ENCODE measurements at places on chromosomes 5 and 9. TPM values are rescaled to one million over a fixed set of nuclear protein-coding genes. Genes with fewer than 3 reads are reported as not detected.
A peak's percentile ranks its signal among the peaks of the same experiment; 100 is the strongest.

GRCh38 chr9:6428940-6429889 lies 16.2 kb downstream of the UHRF2 start:
- no peak for DNase-seq

- no peak for DNase-seq
Observed at GRCh38 chr5:87541676-87542075, 128.9 kb upstream of the CCNH start.

DNA sequence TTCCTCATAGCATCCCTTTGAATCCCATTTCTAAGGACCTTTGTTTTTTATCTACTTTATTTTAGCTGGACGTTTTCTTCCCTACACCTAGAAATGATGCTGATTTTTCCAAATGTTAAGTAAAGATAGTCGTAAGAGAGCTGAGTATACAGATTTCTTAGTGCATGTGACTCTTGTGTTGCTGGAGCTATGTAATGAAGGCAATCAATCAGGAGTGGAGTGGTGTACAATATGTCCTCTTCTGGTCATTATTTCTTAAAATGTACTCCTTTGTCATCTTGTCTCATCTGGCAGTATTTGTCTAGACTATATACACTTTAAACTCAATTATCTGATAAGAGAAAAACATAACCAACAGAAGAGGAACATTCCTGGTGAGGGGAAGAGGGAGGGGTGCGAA lies 13.5 kb downstream of the GAPT start:
- DNase-seq: no peak

DNA sequence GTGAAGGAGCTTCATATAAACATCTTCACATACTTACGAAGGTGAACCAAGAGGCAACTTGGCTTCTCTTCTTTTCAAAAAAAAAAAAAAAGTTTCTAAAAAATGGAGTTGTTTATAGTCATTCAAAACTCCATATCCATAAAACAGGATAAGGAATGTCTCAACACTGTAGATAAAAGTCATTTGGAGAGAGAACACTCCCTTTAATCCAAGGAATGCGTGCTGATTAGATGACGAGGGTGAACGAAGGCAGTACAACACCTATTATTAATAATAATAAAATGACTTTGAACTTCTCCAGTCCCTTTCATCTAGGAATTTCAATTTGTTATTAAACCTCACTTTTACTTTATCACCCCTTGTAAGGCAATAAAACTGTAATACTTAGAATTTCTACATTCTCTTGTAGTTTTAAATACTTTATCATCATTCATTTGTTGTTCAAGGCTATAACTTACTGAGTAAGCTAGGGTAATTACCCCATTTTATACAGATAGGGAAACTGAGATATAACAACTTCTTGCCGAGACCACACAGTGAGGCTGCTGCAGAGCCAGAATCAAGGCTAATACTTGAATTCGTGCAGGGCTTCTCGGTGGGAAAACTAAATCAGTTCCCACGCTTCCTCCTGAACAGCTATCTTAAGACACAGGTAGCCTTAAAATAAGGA lies 377.1 kb downstream of the EFNA5 start:
- no peak for DNase-seq

GRCh38 chr5:176186107-176186506 lies 52.1 kb upstream of the SIMC1 start:
- no peak for DNase-seq

- DNase-seq: no peak
Observed at GRCh38 chr5:102958481-102959011, 161.4 kb downstream of the GIN1 start.

GRCh38 chr9:129457325-129457779 lies 163.5 kb downstream of the C9orf50 start:
- DNase-seq: no peak

- DNase-seq: peak; percentile 91
Observed at GRCh38 chr9:93119953-93120845, 13.9 kb downstream of the NINJ1 start.

DNA sequence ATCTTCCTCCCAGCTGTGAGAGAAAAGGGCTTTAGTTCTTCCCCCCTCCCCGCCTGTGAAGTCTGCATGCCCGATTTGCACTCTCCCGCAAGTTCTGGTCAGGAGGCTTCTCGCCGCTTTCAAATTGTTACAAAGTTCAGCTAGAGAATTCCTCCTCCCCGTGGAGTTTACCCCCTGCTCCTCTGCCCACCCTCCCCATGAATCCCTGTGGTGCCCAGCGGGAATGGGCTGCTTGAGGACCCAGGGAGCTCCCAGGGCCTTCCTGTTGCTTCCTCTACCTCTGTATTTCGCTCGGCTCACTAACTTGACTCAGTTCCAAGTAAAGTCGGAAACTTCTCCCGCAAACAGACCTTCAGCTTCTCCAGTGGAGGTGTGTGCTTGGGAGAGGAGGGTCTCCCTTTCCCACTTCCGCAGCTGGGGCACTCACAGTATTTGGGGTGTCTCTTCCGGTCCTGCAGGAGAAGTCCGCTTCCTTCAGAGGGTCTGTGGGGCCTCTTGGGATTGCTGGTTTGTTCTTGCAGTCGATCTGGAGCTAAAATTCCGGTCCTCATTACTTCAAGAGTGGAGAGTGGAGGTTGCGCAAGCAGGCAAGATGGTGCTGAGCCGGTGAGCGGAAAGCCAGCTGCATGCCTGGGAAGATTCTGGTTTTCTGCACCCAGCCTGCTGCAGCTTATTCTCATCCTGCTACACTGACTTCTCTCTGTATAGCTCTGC lies 97.8 kb downstream of the ADAMTS12 start:
- no peak for DNase-seq

- peak; percentile 75 for DNase-seq
Observed at GRCh38 chr9:120477534-120478001, 102.4 kb downstream of the CDK5RAP2 start.

GRCh38 chr5:14202462-14202861 lies 59.3 kb downstream of the TRIO start:
- DNase-seq: no peak

- DNase-seq: no peak
Observed at GRCh38 chr5:148333262-148333849, 2.0 kb upstream of the SPINK9 start.

DNA sequence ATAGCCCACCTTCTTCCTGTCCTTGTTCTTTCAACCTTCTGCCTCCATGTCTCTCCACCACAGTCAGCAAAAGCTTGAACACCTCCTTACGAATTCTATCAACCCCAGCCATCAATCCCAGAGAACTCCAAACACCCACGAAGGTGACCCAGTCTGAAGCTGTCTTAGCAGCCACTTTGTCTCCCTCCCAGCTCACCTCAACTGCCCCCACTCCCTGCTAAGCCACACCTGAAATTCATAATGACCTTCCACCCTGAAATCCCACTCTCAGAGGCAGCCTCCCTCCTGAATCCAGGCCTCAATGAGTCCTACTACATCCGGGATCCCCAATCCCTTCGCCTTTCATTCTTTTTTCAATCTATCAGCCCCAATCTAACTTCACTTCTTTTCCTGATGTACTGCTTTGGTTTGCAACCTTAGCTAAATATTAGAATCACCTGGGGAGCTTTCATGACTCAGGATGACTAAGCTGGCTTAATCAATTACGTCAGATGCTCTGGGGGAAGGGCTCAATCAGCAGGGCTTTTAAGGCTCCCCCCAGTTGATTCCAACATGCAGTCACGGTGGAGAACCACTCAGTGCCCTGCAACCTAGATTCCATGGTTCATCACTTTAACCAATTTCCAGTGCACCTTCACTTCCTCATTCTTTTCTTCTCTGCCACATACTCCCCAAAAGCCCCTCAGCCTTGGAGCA lies 32.2 kb downstream of the BHMT start:
- DNase-seq: no peak

DNA sequence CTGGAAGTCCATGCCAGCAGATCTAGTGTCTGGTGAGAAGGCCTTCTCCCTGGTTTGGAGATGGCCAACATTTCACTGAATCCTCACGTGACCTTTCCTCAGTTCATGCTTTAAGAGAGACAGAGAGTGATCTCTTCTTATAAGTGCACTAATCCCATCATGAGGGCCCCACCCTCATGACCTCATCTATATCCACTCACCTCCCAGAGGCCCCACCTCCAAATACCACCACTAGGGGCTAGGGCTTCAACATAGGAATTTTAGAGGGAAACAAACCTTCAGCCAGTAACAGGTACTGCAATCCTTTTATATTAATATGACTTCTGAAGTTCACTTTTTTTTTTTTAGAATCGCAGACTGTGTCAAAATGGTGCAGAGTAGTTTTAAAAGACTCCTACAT lies 496.9 kb upstream of the ADAMTS16 start:
- no peak for DNase-seq

- DNase-seq: no peak
Observed at GRCh38 chr5:119524485-119524884, 72.2 kb downstream of the HSD17B4 start.

GRCh38 chr5:54659700-54660131 lies 142.2 kb downstream of the SNX18 start:
- no peak for DNase-seq

GRCh38 chr5:129074903-129075302 lies 19.6 kb upstream of the ISOC1 start:
- DNase-seq: no peak

DNA sequence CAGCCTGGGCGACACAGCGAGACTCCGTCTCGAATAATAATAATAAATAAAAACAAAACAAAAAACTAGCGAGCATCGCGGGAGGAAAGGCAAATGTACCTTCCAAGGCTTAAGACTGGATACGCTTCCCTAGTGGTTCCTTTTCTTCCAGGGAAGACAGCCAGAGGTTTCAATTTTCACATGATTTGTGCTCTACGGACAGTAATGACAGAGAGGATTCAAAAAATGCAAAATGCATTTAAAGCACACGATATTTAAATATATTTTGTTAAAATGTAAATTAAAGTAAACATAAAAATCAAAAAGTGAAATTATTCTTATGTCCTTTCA lies 4.3 kb upstream of the TRIM41 start:
- DNase-seq: no peak

DNA sequence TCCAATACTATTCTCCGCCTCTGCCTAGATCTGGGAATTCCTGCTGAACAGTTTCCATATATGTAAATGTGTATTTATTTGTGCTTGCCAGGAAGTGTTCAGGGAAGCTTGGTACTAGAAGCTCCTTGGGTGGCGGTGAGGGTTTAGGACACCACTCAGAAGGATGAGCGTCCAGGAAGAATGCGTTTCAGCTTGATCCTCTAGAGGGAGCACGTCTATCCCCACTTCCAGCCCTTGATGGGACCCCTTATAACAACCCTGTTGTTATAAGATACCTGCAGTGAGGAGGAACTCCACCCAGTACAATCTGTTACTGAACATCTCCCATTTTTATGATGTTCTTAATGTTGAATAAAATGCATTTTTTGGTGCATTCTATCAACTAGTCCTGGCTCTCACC lies 88.9 kb downstream of the CYFIP2 start:
- DNase-seq: no peak

DNA sequence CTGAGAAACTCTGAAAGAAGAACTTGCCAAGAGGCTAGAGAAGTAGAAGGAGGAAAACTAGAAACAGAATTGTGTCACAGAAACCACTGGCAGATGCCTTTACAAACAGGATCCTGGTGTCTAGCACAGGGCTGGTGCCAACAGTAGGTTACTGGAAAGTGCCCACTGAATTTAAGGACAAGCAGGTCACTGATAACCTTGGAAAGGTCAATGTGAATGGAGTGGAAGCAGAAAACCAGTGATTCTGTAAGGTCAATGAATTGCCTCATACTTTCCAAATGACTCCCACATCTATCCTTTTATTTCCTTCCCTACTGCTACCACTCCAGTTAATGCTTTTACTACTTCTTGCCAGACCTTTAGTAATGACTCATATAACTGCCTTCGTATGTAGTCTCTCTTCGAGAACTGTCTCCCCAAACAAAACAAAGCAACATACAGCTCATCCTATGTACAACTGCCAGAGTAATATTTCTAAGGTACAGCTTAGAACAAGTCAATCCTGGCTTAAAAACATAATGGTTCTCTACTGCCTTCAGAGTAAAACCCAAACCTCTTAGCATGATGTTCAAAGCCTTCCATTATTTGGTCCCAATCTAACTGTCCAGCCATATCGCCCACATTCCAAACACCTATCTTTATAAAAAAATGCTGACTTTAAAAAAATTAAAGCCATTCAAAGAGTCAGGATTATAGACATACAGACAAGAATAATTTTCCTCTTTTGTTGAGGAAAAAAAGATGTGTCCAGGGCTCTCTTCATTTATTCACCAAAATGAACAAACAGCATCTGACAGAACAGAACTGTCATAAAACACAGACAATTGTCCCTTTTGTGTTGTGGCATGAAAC lies 52.5 kb downstream of the NR3C1 start:
- DNase-seq: no peak

GRCh38 chr5:127170918-127171600 lies 97.8 kb upstream of the C5orf63 start:
- no peak for DNase-seq

GRCh38 chr9:70641631-70642030 lies 227.2 kb upstream of the KLF9 start:
- no peak for DNase-seq

DNA sequence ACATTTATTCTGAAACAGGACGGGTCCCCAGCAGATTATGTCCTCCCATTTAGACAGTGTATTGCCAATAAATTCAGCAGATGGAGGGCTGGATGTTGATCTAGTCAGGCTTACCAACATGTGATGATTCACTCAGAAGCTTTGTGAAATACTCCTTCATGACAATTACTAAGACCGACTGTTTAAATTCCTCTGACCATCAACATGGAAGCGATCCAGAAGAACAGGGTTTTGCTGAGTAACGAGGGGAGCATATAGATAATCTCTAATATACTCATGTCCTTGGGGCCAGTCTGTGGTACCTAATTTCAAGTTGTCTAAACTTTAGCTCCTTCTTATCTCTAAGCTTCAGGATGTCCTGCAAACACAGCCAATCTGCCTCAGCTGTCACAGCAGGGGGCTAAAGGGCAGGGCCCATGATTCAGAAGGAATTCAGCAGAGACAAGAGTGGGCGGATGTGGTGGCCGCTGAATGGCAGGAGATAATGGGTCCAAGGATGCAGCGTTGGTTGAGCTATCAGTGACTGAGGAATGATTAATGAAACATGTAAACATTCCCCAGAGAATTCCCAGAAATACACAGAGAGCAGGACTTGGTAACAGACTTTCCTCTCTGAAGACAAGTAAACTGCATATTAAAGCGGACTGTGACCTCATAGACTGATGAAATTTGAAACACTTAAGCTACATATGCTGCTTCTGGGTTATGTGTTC lies 109.4 kb downstream of the ANKRD55 start:
- no peak for DNase-seq

Gene PLEKHG4B
- total RNA-seq: 1.1 TPM

Gene PRRX2
- total RNA-seq: 13.2 TPM

Gene LCN15
- not detected for total RNA-seq

Gene AJM1
- total RNA-seq: 3.1 TPM

Gene MLANA
- not detected for total RNA-seq

Gene DDX4
- total RNA-seq: not detected
